IPS-NIHi11 (cell line): ENCODE measurements at places on chromosomes 4 and X.

- peak; percentile 17 for DNase-seq
Observed at GRCh38 chrX:57177070-57177469, 39.9 kb upstream of the SPIN2A start.

- peak; percentile 61 for DNase-seq
Observed at GRCh38 chr4:141375855-141376254, 155.2 kb downstream of the ZNF330 start.

GRCh38 chr4:69649207-69649606 lies 3.8 kb downstream of the UGT2A1 start:
- DNase-seq, result no peak

- peak; percentile 76 for DNase-seq
Observed at GRCh38 chr4:71184195-71184781, 154.5 kb upstream of the SLC4A4 start.

DNA sequence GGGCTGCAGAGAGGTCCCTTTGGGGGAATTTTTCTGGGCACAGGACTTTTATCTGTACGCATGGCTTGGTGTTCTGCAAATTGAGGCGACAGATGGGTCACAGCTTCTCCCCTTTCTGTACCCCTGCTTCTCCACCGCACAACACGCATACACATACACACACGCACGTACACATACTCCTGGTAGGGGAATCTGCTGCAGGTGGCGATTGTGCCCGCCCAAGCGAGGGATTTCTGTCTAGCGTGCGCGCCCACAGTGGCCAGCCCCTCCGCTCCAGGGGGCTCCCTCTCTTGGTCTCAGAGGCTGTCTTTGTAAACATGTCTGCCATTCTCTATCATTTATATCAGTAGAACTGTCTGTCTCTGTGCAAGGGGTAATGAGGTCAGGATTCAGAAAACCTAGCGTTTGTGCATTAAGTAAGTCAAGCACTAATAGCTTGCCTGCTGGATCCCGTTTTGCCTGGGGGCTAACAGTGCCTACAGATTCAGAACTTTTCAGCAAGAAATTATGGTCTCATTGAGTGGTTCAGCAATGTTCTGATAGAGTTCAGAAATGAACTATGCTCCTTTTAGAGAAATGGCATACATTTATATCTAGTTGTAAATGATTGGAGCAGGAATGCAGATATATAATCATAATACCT lies 2.2 kb downstream of the GRID2 start:
- peak; percentile 4 for DNase-seq

DNA sequence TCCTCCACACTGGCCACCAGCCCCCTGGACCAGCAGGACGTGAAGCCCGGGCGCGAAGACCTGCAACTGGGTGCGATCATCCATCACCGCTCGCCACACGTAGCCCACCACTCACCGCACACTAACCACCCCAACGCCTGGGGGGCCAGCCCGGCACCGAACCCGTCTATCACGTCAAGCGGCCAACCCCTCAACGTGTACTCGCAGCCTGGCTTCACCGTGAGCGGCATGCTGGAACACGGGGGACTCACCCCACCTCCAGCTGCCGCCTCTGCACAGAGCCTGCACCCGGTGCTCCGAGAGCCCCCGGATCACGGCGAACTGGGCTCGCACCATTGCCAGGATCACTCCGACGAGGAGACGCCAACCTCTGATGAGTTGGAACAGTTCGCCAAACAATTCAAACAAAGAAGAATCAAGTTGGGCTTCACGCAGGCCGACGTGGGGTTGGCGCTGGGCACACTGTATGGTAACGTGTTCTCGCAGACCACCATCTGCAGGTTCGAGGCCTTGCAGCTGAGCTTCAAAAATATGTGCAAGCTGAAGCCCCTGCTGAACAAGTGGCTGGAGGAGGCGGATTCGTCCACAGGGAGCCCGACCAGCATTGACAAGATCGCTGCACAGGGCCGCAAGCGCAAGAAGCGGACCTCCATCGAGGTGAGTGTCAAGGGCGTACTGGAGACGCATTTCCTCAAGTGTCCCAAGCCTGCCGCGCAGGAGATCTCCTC lies 600 bp downstream of the POU3F4 start:
- DNase-seq, result no peak
